ENCODE measurements at places on chromosomes 12 and 14.

GRCh38 chr12:52306731-52307130 is 14.5 kb downstream of the KRT83 start:
- no peak for DNase-seq

DNA sequence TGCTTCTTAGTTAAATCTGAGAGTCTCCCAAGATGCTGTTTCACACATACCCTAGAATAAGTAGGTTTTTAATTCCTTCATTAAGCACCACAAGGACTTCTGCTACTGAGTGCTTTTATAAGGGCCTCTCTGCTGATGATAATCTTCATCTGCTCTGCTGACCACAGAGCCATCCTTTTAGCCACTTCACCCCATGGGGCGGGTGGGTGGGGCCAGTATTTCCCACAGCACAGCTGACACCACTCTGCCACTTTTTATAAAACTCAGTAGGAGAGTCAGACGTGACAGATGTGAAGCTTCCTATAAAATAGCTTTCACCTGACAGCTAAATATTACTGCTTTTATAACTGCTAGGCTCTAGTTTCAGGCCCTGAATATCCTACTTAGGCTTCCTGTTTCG is 20.3 kb downstream of the FCF1 start:
- DNase-seq: no peak

- DNase-seq: no peak
Measured at GRCh38 chr12:66321435-66321834, 19.1 kb downstream of the HELB start.

- no peak for DNase-seq
Measured at GRCh38 chr14:86815341-86815740, 1177.6 kb downstream of the GALC start.

DNA sequence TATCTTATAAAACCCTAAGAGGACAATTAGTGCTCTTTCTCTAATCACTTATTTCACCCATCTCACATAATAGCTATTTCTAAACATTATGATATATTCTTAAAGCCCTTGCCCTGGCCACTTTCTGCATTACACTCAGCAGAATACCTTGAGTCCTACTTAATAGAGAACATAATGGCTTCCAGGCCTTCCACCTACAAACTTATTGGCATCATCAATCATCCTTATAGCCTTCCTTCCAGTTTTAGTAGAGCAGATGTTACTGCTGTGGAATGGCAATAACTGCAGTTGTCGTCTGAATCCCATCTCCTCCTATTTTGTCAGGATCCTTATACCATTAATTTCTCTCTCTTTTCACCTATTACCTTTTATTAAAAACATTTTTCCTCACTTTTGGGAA is 1127.4 kb downstream of the LRFN5 start:
- no peak for DNase-seq

DNA sequence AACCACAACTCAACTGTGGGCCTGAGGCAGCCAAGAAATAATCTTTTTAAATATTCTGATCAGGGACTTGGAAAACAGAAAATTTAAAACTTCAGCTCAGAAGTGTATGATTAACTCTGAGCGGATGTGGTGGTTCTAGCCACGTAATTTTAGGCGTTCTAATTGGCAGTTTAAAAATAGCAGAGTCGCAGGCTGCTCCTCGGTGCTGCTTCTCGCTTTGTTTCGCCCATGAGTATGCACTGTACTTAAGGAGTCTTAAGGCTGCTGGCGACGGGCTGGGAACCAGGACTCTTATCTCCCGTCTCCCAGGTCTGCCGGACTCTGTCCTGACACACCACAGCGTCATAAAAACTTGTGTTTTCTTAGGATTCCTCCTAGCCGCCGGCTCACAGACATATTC is 113.4 kb upstream of the PELI2 start:
- DNase-seq: peak; percentile 56

- no peak for DNase-seq
Measured at GRCh38 chr14:50600849-50601248, 40.9 kb downstream of the ATL1 start.

DNA sequence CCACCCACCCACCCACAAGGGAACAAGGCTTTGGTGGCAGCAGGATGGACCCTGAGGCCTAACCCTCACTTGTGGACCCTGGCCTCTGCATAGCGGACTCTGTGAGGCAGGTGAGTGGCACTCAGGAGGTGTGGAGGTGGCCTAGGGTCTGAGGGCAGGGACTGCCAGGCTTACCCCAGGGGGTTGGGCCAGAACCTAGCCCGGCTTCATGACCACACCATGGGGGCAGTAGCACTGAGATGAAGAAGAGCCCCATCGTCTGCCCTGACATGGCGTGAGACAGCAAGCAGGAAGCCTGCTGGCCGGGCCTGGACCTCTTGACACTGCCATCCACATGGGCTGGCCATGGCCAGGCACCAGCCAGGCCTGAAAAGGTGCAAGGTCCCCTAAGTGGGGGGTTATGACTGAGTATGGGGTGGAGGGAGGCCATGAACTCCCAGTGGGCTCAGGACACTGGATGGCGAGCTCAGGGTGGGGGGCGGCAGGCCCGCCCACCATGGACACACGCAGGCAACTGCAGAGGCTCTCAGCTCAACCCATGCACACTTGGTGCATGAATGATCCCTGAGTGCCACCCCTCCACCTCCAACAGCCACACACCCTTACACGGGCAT is 29.3 kb downstream of the JAG2 start:
- DNase-seq: no peak

- no peak for DNase-seq
Measured at GRCh38 chr14:35861204-35861868, 35.2 kb downstream of the BRMS1L start.

DNA sequence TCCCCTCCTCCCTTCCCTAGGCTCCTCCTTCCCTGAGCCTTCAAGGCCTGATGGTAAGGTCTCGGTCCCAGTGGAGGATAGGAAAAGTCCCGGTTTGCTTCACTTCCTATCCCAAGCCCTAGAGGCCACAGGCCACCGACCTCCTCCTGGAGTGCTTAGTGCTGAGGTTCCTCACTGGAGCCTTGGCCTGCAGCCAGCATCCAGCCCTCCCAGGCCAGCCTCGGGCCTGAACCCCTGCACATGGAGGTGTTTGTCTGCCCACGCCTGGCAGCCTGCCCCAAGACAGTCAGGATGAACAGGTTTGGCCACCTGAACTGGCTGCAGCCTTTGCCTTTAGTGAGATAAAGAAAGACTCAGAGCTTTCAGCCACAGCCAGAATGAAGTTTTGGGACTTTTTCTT is 15.8 kb upstream of the KRT7 start:
- no peak for DNase-seq

DNA sequence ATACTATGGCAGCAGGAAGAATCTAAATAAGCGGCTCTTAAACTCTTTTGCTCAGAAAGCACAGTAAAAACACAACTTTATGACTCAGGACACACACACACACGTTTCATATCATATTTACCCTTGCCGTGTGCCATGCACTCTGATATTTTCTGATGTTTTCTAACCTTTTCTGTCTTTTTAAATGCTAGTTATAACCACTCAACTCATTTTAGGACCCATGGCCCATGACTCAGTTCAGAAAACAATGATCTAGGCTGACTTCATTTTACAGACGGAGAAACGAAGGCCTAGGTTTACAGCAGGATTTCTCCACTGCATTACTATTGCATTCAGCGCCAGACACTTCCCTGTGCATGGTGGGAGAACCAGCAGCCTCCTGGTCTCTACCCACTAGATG is 9.1 kb downstream of the VWF start:
- no peak for DNase-seq

DNA sequence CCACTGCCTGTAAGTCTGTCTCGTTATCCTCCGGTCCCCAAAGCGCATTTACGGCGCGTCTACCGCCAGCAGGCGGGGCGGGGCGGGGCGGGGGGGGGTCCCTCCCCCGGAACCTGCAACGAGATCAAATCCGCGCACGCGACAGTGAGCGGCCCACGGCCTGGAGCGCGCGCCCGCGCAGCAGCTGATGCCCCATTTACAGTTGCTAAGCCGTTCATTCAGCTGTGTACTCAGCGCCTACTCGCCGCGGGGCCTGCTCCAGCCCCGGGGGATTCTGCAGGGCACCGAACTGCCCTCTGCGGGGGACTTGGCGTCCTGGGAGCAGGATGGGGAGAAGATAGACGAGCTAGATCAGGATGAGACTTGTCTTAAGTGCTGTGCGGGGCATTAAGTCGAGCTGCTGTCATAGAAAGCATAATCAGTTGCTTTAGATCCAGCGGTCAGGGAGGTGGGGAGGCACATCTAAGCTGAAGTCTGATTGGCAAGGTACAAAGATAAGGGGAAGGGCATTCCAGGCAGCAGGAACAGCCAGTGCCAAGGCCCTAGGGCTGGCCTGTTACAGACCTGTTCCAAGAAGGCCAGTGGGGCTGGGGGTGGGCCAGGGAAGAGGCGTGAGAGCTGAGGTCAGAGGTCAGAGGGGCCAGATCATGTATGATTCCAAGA is 1.4 kb upstream of the CCDC85C start:
- peak; percentile 84 for DNase-seq

- DNase-seq: no peak
Measured at GRCh38 chr12:47383942-47384341, 304.2 kb upstream of the AMIGO2 start.

DNA sequence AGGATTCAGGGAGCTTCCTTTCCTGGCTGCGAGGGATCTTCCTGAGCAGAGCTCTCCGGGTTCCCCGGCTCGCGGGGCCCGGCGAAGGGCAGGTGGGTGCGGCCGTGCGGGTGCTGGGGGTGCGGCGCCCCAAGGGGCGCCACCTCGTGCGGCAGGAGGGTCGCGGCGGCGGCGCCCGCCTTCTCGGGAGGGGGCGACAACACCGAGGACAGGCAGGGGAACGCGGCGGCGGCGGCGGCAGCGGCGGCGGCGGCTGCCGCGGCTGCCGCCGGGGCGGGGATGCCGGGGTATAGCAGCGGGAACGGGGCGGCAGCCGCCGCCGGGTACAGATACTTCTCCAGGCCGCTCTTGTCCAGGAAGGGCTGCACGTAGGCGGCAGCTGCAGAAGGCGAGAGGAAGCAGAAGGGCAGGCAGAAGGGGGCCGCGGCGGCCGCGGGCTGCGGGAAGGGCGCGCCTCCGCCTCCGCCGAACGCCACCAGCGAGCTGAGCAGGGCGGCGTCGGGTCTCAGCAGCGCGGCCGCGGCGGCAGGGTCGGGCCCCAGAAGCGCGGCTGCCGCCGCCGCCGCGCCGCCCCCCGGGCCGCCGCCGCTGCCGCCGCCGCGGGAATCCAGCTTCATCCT is 2.7 kb downstream of the BHLHE41 start:
- peak; percentile 49 for DNase-seq

GRCh38 chr12:132218527-132218875 is 74.2 kb downstream of the NOC4L start:
- DNase-seq: no peak

- no peak for DNase-seq
Measured at GRCh38 chr12:64010069-64010686, 165.7 kb downstream of the SRGAP1 start.

- DNase-seq: no peak
Measured at GRCh38 chr12:29053567-29053966, 95.5 kb upstream of the FAR2 start.

GRCh38 chr12:109089683-109090082 is 3.6 kb downstream of the ALKBH2 start:
- DNase-seq: no peak

DNA sequence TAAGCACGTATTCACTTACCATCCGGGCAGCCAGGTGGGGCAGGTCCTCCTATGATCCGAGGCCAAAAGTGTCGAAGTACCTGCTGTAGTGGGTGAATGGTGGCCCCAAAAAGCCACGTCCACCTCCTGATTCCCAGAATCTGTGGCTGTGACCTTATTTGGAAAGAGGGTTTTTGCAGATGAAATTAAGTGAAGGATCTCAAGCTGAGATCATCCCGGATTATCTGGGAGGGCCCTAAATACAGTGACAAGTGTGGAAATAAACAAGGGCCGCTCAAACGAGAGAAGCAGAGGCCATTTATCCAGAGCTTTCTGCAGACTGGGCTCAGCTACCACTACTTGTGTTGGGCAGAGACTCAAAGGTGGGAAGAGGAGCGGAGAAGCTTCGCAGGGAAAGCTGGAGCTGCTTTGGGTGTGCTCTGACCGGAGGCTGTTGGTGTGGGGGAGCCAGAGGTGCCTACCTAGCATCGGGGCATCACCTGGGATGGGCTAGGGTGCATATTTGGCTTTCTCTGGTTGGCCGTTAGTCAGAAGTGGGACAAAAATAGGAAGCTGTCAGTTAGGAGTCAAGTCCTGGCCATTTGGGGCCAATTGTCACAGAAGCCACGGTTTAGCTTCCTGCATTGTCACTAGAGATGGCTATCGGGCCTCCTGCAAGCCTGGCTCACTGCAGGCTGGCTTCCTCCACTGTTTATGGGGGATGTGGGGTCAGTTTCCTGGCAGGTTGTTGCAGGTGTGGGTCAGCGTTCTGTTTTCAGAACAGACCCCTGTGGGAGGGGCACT is 27.8 kb upstream of the DLK1 start:
- no peak for DNase-seq

- DNase-seq: no peak
Measured at GRCh38 chr14:50714450-50715073, 46.5 kb upstream of the SAV1 start.

- DNase-seq: no peak
Measured at GRCh38 chr12:131370321-131370720, 340.6 kb upstream of the SFSWAP start.

- peak; percentile 18 for DNase-seq
Measured at GRCh38 chr12:8609061-8609570, 3.5 kb downstream of the AICDA start.

Data from activated CD4-positive, alpha-beta T cell treated with anti-CD3 and anti-CD28 coated beads for 36 hours (primary cell).